ENCODE measurements at places on chromosomes 5 and 9.

DNA sequence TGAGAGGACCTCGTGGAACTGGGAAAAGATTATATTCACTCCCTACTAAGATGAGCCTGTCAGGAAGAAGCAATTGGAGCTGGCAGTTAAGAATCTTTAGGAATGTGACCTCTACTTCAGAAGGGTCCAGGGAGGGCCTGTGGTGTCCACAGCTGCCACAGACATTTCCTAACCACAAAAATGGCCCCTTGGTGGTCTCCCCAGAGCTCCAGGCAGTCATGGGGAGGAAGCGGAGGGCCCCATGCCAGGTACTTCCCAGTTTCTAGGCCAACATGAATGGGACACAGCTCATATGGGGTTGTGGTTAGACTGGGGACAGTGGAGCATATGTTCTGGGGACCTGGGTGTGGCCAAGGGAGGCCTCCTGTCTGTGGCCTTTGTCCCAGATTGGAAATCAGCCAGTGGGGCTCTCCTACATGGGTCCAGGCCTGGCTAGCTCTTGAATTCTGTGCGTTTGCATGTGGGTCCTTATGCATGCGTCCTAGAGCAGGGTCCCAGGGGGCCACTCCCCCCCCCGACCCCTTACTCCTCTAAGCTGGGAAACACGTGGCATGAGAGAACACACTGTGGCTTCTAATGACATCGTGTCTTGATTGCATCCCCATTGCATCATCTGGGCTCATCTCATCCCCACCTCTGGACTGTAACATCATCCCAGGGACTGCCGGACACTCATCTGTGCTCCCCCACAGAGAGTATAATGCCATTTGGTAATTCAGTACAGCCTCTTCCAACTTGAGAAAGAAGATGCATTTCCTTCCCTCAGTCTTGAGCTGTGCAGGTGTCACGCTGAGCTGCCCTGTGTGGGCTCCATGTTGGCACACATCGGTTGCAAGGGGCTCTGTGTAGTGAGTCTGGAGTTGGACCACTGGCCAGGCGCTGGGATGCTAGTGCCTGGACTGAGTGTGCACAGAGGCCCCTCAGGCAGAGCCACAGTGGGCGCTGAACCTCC lies 31.3 kb downstream of the IRF1 start:
- DNase-seq: peak; percentile 100

DNA sequence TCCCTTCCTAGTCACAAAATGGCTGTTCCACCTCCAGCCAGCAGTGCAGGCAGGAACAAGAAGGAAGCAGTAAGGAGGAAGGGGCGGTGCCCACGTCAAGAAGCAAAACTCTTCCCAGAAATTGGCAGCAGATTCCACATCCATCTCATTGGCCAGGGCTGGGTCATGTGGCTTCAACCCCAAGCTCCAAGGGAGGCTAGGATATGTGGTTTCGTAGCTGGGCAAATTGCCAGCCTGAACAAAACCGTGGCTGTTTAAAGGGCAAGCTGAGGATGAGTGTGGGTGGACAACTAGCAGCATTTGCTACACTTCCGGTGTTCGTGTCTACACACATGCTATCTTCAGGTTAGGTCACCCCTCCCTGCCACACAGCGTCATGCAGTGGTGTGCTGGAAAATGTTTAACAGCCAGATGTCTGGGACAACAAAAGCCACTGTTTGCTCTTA lies 92.1 kb upstream of the MAP1B start:
- DNase-seq: peak; percentile 81

GRCh38 chr5:125214080-125214479 lies 467.6 kb upstream of the ZNF608 start:
- DNase-seq: no peak

- DNase-seq: no peak
These were observed 259.3 kb downstream of the CEMIP2 start for GRCh38 chr9:71509054-71509453.

GRCh38 chr5:16461782-16462181 lies 3.8 kb downstream of the ZNF622 start:
- no peak for DNase-seq

DNA sequence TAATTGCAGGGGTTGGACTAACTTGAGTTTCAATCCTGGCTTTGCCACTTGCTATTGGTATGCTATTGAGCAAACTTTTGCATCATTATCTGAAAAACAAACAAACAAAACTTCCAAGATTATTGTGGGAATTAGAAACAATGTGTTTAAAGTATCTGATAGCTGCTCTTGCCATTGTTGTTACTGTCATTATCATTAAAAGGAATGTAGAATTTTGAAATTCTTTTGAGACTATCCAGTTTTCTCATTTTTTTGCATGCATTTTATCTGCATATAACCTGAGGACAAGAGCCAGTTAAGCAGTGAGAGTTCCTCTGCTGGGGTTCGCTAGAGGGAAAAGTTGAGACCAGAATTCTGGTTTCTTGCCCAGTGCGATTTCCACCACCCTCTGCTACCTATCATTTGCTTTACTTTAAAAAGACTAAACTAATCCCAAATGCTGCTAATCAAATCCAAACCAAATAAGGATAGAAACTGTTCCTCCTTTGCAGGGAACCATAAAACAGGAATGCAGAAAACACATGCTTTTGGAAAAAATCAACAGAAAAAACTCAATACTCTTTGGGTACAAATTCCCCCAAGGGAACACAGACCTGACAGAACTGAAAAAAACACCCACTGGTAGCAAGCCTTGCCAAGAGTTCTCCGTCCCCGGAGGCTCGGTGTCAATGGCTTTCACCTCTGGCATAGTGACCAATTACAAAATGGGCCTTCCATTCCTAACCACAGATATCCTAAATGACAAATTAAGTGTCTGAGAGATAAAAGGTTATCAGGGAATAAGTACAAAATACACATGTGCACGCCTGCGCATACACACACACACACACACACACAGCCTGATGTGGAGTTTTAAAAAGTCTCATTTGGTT lies 373.7 kb downstream of the ARL15 start:
- no peak for DNase-seq

GRCh38 chr5:11560915-11561697 lies 343.1 kb downstream of the CTNND2 start:
- no peak for DNase-seq

- no peak for DNase-seq
These were observed 70.6 kb upstream of the PTPN3 start for GRCh38 chr9:109568568-109569210.

DNA sequence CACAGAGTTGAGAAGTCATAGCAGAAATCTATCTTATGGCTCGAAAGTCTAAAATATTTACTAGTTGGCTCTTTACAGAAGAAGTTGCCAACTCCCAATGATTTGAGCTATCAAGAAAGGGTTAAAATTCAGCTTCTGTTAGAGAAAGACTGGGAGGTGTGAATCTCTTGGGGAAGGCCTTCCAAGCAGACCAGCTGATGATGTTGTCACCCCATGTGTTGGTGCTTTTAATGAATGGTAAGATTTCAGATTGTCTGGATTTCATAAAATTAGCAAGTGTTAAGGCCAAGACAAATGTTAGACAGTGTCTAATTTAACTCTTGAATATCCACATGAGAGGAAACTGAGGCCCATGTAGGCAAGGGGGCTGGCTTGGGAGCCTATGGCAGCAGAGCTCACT lies 63.9 kb downstream of the PPARGC1B start:
- DNase-seq: no peak

GRCh38 chr9:75601280-75601679 lies 289.2 kb upstream of the PCSK5 start:
- peak; percentile 38 for DNase-seq

- DNase-seq: no peak
These were observed 623.2 kb upstream of the FAM174A start for GRCh38 chr5:99911971-99912370.

DNA sequence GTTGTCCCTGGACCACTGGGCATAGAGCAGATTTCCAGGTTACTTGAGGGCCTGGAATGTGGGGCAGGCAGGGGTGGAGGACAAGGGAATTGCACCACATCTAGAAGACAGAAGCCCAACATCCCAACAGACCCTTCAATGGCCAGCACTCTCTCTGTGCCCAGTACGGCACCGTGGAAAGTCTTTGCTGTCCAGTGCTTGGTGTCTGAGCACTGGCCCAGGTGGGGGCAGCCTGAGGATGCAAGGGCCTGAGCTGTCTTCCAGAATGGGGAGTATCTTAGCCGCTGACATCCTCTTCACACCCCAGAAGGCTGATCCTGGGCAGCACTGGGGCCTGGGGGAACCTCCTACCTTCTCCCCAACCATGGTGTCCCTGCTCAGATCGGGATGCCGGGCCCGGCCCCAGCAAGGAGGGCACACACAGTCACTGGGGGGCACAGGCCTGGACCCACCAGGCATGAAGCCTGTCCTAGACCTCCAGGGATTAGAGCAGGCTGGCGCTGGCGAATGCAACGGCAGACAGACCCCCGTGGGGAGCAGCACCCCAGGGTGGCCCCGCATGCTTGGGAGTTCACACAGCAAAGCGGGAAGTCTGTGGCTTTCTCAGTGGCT lies 40.6 kb upstream of the OLFM1 start:
- no peak for DNase-seq

- DNase-seq: peak; percentile 9
These were observed 29.9 kb downstream of the CLINT1 start for GRCh38 chr5:157828944-157829639.

- DNase-seq: no peak
These were observed 4.6 kb downstream of the SEMA6A start for GRCh38 chr5:116569999-116570398.

DNA sequence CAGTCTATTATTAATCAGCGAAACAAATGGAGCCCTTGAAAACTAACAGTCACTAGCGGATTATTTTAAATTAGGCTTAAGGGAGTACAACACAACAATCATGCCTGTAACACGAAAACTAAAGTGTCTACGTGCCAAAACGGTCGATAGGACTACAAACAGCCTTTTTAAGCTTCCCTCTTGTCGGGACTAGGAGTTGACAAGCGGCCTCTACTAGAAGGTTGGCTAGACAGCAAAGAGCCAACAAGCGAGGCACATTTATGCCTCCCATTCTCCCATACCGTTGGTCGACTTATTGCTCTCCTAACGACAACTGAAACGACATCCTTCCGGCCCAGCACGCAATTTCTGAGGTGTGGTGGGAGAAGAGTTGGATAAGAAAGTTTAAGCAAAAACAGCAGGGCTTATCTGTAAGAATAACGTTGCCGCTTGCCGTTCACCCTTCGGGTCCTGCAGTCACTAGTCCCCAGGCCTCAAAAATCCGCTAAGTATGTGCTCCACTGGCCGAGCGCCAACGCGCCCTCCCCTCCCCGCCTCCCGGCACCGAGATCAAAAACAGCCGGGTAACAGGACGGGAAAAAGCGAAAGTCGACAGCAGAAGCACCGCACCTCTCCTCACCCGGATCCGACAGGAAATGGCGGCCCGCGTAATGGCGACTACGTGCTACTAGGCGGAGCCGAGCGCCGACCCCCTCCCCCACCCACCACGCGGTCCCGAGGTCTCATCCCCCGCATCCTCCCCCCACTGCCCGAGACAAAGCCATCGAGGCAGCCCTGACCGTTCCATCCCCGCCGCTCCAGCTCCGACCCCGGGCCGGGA lies 813 bp downstream of the HNRNPK start:
- DNase-seq: peak; percentile 82

GRCh38 chr9:93824386-93825294 lies 130.5 kb downstream of the BARX1 start:
- no peak for DNase-seq

- no peak for DNase-seq
These were observed 43.0 kb upstream of the HTR4 start for GRCh38 chr5:148697180-148697808.

DNA sequence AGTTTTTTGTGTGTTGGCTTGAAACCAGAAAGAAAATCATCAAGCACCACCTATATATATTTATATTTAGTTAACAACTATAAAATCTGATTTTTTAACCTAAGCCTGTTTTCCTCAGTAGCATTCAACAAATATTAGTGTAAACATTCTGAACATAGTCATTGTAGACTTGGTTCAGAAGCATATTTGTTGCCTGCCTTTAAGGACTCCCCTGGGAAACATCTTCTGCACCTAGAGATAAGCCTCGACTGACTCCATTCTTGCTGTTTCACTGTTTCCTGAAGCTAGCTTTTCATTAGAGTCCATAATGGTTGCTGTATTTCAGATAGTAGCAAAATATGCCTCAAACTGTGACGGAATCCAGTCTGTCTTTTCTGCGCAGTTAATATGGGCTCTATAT lies 123.5 kb downstream of the TRIO start:
- no peak for DNase-seq

DNA sequence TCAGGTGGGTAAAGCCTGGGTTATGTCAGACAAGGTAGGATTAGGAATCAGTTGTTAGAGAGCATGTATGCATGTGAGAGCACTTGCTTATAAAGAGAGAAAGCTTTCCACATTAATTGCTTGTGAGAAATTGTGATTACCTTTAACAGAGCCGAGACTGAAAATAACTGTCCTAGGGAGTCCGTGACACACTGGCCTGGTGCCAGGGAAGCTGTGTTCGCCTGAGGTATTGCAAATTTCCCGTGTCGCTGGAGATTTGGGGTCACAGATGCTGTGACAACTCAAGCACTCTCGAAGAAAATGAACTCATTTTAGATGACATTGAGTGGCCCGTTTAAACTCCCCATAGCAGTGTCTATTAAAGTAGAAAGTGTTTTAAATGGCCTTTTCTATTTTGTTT lies 9.6 kb downstream of the SLC1A1 start:
- no peak for DNase-seq

DNA sequence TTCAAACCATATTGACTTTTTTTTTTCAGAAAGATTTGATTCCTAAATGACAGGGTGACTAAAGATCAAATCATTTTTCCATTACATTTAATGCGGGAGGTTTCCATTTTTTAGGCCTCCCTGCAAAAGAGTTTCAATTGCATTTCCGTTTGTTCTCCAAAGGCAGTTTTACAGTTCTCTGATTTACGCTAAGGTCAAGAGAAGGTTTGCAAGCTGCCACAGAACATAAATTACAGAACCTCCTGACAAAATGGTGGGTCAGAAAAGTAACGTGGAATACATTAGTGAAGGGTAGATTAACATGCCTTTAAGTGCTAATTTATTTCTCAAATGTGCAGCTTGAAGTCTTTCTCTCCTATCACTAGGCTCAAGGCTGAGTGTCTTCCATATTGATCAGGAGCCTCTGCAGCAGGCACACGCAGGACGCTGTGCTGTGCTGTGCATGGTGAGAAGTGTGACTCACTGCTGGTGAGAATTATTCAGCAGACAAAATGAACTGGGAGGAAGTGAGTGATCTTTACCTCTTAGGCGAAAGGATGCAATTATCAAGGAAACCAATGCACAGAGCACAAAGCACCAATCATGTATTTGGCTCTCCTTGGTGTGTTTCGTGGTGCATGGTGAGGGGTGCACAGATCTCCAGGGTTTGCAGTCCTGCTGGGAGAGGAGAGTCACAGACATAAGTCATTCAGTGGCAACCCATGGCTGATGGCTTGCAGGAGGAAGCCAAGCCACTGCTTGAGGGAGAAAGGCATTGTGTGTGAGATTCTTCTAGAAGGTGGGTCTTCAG lies 136.3 kb downstream of the TENT4A start:
- no peak for DNase-seq

GRCh38 chr9:126470241-126470993 lies 143.3 kb upstream of the LMX1B start:
- no peak for DNase-seq

DNA sequence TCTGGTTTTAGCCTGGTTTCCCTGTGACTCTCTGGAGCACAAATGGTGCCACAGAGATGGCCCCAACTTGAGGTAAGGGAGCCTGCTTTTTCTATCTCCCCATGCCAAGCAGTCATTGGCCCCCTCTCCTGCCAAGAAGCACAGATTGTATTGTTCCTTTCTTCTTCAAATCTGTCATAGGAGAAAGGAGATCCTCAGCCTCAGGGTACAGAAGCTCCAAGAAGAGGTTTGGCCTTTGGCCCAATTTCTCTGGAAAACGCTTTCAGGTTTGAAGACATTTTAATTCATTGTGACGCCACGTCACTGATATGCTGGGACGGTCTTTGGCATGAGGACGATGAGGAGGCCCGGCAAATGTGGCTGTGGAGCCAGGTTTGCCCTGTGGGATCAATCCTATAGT lies 29.2 kb upstream of the PANK3 start:
- no peak for DNase-seq

Measured in SW480 (cell line).